ENCODE measurements at places on chromosomes 7 and 10.
A peak's percentile ranks its signal among the peaks of the same experiment; 100 is the strongest.

DNA sequence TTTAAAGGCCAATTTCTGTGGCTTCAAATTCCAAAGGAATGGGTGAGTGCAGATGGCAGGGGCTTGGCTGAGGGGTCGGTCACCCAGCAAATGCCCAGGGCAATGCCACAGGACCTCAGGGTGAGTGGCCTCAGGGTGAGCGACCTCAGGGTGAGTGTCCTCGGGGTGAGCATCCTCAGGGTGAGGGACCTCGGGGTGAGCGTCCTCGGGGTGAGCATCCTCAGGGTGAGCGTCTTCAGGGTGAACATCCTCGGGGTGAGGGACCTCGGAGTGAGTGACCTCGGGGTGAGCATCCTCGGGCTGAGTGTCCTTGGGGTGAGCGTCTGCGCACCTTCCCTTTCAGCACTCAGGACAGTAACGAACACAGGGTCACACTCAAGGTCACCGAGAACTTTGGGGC is 59.2 kb downstream of the ADARB2 start:
- DNase-seq, result no peak

DNA sequence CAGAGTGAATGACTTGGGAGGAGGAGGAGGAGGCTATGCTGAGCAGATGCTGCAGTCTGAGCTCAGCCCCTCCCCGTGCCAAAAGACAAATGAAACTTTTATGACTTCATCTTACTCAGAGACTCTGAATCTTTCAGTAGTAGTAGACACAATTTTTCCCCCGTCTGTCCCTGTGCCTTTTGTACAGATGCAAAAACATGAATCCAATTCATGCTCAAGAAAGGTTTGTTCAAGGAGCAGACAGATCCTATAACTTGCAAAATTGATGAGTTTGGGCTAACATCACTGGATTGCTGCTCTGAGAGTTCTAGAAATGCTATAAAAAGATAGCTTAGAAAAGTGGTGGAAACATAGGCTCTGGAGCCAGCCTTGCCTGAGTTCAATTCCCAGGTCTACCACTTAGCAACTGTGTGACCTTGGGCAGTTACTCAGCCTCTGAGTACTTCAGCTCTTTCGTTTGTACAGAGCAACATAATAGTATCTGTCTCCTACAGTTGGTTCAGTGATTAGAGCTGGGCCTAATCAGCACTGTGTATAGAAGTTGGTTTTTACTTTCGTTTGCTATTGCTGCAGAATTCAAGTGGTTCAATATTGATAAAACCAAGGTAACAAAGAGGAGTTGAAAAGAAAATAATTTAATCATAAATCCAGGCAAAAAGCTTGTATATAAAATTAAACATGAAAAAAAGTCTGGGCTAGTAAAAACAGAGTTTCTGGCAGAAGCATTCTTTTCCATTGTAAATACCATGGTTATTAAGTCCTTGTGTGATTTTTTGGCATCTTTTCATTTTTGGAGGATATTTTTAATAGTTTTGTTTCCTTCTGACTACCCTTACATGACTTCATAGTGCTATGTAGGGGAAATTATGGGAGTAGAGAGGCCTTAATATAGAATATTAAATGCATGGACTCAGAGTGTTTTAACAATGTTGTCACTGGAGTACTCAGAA is 174.2 kb upstream of the ZNF32 start:
- no peak for DNase-seq

DNA sequence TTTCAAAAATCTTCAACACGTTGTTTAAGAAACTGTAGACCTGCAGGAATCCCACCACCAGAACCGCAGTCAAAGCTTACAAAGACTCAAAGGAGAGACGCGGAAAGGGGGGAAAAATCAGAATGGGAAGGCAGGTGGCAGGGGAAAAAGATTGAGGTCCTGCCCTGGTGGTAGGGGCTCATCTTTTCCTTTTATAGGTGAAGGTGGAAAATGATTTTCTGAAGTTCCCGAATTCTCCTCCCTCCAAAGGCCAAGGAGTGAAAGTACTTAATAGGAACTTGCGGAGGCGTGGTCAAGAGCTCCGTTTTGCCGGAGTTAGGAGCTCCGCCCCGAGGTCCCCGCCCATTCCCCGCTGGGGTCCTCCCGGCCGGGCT is 724 bp downstream of the BBIP1 start:
- DNase-seq, result no peak

DNA sequence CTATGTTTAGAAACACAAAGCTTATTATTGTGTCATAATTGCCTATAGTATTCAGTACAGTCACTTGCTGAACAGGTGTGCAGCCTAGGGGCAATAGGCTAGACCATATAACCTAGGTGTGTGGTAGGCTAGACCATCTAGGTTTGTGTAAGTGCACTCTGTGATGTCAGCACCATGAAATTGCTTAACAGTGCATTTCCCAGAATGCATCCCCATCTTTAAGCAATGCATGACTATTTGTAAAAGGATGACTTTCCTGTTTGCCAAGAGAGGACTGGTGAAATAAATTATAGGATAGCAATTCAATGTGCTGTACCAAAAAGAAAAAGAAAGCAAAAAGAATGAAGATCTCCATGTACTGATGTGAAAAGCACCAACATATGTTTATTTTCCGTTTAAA is 288.7 kb upstream of the AUTS2 start:
- DNase-seq, result no peak

- DNase-seq, result no peak
Observed at GRCh38 chr7:110442381-110442837, 648.5 kb upstream of the LRRN3 start.

GRCh38 chr10:76881477-76882220 is 756.0 kb downstream of the KCNMA1 start:
- no peak for DNase-seq

- peak; percentile 39 for DNase-seq
Observed at GRCh38 chr7:27148031-27148755, 619 bp upstream of the HOXA6 start.

DNA sequence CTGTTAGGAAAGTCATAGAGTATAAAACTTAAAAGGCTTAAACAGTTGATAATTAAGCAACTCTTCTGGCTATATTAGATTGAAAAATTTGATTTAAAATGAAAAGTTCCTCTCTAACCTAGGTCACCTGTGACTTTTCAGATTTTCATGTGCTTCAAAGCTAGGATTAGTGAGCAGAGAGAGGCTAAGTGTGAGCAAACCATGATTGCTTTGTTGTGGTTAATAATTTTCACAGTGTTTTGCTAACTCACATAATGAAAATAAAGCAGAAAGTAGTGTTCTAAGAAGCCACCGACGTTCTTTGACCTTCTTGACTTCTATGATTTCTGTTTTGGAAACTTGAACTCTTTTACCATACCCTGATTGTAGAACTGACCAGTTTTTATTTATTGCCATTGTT is 75.5 kb upstream of the OIT3 start:
- no peak for DNase-seq

DNA sequence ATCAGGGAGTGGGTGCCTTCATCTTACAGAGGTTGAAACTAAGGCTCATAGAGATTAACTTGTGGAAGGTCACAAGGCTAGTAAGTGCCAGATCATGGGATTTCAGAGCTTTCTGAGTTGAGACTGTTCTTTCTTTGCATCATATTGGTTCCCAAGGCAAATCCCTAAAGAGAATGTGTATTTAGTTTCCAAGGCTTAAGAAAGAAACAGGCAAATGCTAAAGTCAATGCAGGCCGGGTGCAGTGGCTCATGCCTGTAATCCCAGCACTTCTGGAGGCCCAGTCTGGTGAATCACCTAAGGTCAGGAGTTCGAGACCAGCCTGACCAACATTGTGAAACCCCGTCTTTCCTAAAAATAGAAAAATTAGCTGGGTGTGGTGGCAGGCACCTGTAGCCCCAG is 19.8 kb downstream of the CDK1 start:
- DNase-seq, result no peak

- DNase-seq, result no peak
Observed at GRCh38 chr7:151186640-151187408, at the start of gene ASB10. Gene ASB10 (minus strand): TSS chr7:151187250. CDS start chr7:151187130, 120 bp downstream.

DNA sequence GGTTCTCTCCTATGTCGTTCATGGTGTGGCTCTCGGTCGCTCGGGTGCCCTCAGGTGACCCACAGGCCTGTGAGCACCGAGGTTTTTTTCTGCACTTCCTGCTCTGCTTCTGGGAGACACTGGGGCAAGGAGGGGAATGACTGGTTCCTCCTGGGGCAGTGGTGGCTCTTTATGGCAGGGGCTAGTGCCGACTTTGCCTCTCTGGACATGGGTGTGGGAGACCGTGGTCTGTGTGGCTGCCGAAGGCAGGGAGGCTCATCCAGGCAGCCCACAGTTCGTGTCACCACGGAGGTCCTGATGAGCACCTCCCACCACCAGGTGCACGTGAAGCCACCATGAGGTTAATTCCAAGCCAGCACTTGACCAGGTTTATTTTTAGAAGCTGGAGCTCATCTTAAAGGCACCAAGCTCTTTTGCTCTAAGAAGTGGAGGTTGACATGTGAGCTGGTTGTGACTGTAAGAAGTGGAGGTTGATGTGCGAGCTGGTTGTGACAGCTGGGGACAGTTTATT is 24.7 kb upstream of the DPYSL4 start:
- DNase-seq, result no peak

GRCh38 chr7:95632609-95633008 is 36.3 kb upstream of the PDK4 start:
- no peak for DNase-seq

DNA sequence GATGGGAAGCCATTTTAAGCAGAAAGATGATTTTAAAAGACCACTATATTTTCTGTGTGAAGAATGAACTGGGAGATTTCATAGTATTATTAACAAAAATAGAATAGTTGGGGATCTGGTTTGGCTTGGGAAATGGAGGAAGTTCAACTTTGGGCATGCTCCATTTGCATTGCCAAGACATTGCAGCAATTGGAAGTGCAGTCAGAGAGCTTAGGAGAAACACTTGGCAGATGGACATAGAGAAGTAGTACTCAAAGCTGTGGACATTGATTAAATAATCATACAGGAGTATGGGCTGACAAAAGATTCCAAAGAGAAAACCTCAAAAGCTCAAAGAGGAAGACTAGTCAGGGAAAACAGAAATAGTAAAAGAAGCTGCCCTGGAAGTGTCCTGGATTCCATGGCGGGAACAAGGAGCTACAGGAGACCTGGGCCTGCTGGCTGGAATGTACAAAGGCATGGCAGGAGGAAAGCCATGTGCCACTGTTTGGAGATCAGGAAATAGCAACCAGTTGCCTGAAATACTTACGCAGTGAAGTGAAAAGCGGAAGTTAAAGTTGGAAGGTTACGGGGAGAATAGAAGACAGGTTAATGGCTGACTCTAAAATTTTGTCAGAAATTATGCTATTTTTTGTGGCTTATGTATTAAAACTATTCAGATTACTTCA is 93.6 kb upstream of the MXI1 start:
- DNase-seq, result no peak

DNA sequence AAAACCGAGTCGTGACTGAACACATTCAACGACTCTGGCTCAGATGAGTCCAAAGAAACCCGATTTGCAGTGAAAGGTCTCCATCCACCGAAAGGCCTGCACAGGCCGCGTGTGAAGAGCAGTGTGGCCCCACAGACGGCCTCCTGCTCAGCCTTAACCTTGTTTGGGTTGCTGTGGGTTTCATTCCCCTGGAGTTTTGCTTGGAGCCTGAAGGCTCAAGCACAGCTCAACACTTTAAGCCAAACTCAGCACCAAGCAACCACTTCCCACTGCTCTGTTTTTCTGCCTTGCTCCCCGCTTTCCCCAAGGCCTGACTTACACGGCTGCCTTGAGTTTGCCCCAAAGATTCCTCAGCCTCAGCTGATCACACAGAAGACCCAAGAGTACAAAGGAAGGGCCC is 398.2 kb upstream of the NFE2L3 start:
- DNase-seq, result no peak

DNA sequence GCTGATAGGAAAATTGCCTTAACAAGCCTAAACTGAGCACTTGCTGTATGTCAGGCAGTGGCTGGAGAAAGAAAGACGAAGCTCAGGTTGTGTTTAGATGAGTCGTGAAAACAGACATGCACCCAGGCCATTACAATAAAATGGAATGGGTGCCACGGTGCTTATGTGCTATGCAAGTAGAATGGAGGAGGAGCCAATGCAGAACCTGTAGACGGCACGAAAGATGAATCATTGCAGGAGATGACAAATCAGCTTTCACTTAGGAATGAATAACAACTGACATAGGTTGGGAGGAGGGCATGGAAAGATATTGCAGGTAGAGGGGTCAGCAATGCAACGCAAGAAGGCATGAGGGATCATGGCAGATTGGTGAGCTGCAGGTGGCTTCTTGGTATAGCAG is 61.2 kb upstream of the ARHGAP21 start:
- DNase-seq, result no peak

DNA sequence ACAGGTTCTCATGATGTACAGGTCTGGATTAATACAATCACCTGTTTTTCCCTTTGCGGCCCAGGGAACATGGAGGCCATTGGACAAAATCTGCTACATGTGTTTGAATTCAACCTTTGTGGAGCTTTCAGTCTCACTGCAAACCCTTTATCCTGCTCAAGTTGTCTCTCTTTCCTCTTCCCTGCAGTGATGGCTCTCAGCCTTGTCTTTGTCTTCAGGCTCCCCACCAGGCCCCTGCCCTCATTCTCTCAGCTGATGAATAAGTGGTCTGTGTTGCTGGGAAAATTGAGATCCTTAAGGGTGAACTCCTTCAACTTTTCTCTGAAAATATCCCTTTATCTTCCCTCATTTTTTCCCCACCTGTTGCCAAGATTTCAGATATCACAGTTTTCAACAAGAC is 791.2 kb downstream of the GRID1 start:
- no peak for DNase-seq

DNA sequence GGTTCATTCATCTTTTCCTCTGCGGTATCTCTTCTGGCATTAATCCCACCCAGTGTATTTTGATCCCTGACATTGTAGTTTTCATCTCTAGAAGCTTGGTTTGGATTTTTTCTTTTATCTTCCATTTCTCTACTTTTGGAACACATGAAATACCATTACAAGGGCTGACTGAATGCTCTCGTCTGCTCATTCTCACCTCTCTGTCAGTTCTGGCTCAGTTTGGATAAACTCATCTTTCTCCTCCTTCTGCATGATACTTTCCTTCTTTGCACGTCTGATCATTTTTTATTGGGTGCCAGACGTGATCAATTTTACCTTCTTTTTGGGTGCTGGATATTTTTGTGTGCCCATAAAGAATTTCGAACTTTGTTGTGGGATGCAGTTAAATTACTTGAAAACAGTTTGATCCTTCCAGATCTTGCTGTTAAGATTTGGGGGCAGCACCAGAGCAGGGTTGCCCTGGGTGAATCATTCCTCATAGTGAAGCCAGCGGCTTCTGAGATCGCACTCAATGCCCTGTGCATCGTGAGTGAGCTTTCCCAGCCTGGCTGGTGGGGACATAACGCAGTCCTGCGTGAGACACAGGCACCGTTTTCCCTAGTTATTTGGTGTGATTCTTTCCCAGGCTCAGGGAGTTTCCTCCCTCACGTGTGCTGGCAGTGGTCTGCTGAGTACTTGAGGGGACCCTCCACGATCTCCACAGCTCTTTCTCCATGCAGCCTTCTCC is 53.8 kb downstream of the LHPP start:
- no peak for DNase-seq

GRCh38 chr7:80087051-80087770 is 47.4 kb upstream of the GNAI1 start:
- DNase-seq, result no peak

DNA sequence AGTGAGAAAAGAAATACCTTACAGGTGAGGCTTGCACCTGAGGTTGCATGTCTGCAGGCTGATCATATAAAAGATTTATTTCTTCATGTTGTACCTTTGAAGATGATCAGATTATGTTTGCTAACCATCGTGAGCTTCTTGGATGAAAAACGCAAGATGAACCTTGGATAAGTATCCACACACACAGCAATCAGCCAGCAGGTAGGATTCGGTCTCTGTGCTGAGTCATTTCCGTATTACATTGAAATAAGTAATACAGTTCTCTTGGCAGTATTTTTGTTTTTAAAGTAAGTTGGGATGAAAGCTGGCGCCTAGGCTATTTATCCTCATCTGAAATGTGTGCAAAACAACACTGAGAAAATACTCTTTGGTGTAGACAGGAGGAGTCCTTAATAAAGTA is 109.0 kb upstream of the PRKCQ start:
- DNase-seq, result no peak

Data from memory B cell (primary cell).